Suppressor macrophage (primary cell): ENCODE measurements at places on chromosomes 1 and 21.

GRCh38 chr1:214372092-214372491, 91.1 kb downstream of the SMYD2 start:
- DNase-seq = no peak

- no peak for DNase-seq
Observed at GRCh38 chr1:6521536-6521935, 30.1 kb upstream of the PLEKHG5 start.

DNA sequence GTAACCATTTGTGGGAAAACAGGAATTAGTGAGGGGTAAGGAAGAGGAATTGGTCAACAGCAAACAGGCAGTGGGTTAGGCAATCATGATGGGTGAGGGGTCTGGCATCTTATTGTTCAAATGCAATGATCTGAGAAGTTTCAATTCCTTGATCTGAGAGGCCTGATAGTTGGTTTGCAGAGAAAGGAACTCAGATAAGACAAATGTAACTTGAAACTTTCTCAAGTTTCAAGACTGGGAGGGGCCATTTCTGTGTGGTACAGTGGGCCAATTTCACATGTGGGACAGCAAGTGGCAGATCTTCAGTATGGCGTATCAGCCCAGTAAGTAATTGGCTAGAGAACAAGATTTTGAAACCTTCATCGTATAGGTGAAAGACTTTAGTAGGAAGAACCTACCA, 102.5 kb downstream of the XPR1 start:
- DNase-seq = no peak

- DNase-seq = no peak
Observed at GRCh38 chr1:173580071-173580470, 22.8 kb downstream of the SLC9C2 start.

DNA sequence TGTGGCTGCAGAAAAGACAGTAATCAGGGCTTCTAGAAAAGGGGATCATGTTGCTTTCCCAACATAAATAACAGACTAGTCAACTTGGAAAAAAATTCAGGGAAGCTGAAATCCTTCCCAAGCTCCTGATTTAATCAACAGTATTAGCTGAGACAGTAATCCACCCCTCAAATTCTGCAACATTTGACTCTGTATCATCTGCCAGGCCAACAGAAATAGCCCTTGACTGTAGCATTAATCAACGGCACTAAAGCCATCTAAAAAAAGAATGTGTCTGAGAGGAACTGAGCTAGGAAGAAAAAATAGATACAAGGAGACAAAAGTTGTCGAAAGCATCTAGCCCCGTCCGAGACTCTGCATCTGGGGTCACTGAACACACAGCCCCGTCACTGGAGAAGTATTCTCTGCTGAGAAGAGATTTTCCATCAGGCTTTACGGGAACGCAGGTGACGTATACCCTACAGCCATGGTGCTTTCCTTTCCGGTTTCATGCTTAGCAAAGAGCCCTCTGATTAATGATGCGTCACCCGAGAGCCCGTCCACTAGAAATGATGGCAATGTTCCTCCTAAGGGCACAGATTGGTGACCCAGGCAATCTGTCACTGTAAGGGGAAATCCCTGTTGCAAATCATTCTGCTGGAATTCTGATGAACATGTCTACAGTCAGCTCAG, 42.1 kb upstream of the TP53BP2 start:
- DNase-seq = peak; percentile 20

DNA sequence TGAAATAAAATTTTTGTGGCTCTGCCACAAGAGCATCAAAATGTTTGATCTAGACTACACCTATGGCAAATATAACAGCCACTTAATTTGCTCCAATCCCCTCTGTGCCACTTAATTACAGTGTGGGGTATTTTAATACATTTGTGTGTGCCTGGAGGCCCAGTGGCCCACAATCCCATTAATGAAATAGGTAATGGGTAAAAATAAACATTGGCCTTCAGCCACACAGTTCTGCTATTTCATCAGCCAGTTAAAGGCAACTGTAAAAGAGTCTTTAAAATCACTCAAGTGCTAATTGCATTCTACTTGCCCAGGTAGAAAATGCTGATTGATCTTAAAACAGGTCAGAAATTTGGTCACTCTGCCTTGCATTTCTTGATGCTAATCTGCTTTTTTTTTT, 151.6 kb upstream of the UBE2U start:
- no peak for DNase-seq

- no peak for DNase-seq
Observed at GRCh38 chr21:45854690-45855247, 126.8 kb upstream of the COL6A1 start.

GRCh38 chr1:91450260-91450659, 45.6 kb upstream of the HFM1 start:
- DNase-seq = no peak

- no peak for DNase-seq
Observed at GRCh38 chr1:228361314-228362140, 45.1 kb downstream of the TRIM11 start.

- DNase-seq = no peak
Observed at GRCh38 chr1:55506740-55507577, 291.8 kb upstream of the USP24 start.

GRCh38 chr1:147853391-147853790, 49.2 kb upstream of the GJA8 start:
- no peak for DNase-seq

GRCh38 chr1:48678710-48679505, 97.8 kb downstream of the BEND5 start:
- DNase-seq = no peak

DNA sequence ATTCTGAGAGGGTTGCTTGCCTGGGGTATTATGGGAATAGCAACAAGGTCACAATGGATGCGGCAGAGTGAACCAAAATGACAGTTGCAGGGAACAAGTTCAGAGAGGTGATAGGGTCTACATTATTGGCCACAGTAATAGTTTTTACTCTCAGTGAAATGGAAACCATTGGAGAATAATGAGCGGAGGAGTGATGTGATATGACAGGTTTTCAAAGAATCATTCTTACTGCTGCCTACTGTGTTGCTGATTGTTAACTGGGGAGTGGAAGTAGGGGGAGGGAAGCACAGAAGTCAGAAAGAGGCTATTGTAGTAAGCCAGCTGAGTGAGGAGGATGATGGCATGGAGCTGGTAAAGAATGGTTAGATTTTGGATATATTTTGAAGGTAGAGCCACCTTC, 195.2 kb upstream of the HOOK1 start:
- no peak for DNase-seq

GRCh38 chr1:110657351-110657750, 17.4 kb downstream of the KCNA3 start:
- no peak for DNase-seq

DNA sequence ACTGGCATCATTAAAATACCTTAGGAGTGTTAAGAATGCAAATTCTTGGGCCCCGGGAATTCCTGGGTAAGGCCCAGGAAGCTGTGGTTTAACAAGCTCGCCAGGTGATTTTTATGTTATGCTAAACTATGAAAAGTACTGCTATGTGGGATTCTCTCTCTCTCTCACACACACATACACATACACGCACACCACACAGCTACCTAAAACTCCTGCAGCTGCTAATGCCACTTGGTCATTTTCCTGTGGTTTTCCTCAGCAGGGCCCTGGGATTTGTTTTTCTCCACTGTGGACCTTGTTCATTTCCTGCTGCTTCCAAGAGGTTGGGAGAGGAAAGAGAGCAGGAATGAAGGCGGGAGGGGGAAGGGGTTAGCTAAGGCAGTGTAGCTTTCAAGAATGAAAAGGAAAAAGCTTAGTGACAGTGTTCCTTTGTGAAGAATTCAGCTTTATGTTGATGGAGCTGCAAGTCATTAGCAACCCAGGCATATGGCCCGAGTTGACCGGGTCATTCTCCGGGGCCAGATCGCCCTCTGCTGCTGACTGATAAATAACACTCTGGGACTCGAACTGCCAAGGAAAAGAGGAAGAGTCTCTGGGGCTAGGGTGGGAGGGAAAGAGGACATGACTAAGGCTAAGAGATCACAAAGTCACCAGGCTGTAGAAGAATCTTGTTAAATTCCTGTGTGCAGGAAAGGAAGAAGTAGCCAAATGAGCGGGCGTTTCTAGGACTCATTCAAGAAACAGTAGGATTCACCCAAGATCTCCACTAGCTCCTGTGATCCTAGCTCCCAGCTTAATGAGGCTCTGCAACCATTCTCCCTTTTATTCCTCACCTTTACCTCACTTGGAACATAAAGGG, 30.5 kb upstream of the LRIG2 start:
- DNase-seq = peak; percentile 95

DNA sequence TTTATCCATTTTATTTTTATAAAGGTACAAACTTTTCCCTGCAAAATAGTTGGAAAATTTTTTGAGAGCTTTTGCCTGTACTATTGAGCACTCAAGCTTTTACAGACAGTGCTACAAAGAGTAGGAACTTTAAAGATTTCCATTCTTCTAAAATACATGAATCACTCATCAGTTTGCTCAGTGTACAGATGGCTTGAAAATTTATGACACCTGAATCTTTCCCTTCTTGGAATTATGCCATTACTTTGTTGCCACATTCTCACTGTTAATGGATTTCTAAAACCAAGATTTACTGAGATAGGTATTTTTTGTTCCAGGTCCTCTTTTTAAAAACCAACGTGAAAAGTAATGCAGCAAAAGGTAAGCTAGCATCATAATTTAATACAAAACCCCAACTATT, 76.0 kb downstream of the GPATCH2 start:
- DNase-seq = no peak

DNA sequence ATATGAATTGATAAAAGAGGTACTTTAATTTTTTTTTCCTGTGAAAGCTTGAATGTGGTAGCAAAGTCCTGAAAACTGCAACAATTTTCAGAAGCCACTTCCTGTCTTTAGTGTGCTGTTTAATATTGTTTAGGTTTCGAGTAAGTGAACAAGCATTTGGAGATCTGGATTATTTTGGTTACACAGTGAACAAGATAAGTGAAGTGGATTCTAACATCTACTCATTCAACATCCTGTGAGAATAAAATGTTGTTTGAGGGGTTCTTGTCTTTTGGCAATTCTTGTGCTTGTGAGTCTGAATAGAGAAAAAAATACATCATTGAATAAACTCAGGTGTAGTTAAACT, 35.2 kb upstream of the PLA2G4A start:
- no peak for DNase-seq

GRCh38 chr1:94300731-94301130, 63.3 kb upstream of the ARHGAP29 start:
- no peak for DNase-seq

DNA sequence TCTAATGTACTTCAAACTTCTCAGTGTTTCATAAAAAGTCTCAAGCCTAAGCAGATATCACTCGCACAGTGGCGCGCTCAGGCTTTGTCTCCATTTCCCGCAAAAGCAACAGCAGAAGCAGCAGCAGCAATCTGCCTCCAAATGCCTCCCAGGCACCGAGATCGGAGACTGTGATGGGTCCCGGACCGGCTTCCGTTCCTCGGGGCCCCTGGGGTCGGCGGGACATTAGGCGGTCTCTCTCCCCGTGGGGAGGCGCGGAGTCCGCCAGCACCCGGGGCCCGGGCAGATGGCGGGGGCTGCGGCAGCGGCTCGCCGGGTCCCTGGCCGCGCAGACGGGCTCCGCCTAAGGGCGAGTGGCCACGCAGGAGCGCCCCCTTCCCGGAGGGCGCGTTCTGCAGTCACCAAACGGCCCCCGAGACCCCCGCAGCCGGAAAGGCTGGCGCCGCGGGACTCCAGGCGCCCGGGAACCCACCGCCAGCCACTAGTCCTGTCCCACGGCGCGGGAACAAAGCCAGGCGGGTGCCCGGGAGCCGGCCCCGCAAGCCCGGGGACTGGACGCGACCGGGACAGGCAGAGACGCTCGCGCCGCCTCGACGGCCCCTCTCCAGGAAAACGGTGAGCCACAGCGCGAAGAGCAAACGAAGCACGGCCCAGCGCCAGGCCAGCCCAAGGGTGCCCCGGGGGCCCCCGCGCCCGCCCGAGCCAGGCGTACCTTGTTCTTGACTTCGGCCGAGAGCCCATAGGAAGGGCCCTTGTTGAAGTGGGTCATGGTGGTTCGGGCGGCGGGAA, 590 bp downstream of the CNN3 start:
- DNase-seq = peak; percentile 12

- DNase-seq = no peak
Observed at GRCh38 chr1:214808845-214809460, 206.0 kb downstream of the CENPF start.

- no peak for DNase-seq
Observed at GRCh38 chr1:116915086-116915661, 5.5 kb downstream of the PTGFRN start.

GRCh38 chr1:86856196-86856595, 57.7 kb downstream of the SELENOF start:
- no peak for DNase-seq

DNA sequence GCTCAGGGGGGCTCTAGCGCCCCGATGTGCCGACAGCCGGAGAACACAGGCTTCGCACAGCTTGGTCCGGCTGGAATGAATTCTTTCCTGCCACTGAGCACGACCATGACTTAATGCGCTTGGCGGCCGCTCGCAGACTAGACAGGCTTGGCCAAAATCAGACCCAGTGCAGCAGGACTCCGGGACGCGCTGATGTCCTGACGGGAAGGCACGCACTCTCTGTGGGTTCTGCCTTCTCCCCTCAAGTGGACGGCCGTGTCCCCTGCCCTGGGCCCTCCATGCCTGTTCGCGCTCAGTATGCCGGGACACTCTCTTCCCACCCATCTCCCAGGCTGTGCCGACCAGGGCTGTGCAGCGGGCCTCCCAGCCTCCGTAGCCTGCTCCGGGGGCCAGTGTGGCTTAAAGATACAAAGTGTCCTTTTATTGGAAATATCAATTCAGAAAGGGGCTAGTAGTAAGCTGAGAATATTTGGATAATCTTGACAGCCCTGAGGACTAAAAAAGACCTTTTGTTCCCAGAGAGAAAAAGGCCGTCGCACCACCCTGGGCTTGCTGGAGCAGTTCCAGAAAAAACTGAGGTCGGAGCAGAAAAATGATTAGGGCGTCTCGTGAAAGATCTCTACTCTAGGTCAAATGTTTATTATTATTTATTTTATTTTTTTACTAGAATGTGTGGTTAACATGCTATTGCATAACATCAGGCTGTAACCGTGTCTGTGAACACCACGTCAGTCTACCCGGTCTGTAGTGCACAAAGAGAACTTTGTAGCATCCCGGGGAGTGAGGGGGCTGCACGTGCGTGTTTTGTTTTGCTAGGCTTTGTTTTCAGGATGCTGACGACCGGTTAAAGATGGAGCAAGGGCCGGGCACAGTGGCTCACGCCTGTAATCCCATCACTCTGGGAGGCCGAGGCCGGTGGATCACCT, 88.1 kb upstream of the ARHGEF16 start:
- DNase-seq = no peak

DNA sequence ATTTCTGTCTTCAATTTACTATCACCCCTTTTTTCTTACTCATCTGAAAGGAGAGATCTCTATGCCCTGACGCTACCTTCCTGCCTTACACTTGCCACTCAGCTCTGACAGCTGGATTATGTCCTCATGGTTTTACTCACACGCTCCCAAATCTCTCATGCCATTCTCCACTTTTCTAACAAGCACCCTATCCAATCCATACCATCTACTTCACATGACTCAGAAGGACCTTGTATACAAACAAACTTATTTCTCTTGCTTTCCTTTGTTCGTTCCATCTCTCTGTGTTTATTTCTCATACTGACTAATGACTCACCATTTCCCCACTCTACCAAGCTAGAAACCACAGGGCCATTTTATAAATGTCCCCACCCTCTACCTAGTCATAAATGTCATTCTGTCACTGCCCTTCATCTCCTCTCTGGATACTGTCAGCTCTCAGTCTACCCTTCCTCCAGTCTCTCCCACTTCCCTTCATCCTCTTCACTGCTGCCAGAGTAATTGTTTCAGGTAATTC, 87.3 kb downstream of the USP24 start:
- no peak for DNase-seq
